ENCODE measurements at places on chromosomes 4 and X. TPM values are rescaled to one million over a fixed set of nuclear protein-coding genes. Genes with fewer than 3 reads are reported as not detected.

GRCh38 chrX:7115557-7115956 is 32.0 kb upstream of the STS start:
- no peak for DNase-seq

DNA sequence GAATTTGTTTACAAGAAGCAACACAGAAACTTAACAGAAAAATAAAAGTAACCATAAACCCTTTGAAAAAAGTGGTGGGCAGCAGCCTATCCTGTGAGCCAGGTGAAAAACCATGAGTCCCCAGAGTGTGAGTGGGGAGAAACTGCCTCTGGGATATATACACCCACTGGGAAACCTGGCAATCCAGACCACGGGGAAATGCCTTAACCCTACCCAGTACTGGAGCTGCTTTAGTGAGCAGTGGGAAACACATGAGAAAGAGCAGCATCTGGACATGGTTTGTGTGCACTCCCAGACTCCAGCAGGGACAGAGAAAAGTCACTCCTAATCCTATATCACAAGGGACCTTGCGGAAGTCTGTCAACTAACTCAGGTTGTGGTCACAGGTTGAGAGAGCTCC is 39.4 kb downstream of the UGT2A2 start:
- DNase-seq = no peak

GRCh38 chr4:168699224-168699878 is 202.5 kb downstream of the PALLD start:
- no peak for DNase-seq

DNA sequence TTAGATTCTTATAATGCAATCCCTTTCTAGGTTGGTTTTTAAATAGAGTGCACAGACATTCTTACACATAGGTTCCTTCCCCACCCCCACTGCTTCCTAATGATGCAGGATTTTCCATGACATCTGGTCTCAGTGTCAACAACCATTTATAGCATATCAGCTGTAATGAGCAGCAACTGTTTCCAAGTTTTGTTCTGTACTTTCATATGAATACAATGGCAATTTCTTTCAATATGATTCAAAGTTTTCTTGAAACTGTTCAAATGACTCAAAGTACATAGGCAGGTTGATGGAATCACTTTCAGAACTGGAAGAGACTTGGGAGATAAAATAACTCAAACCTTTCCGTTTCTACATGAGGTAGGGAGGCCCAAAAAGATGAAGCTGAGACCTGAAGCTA is 220.7 kb downstream of the CAMK2D start:
- peak; percentile 8 for DNase-seq

GRCh38 chrX:42976746-42977366 is 198.9 kb upstream of the PPP1R2C start:
- DNase-seq = no peak

DNA sequence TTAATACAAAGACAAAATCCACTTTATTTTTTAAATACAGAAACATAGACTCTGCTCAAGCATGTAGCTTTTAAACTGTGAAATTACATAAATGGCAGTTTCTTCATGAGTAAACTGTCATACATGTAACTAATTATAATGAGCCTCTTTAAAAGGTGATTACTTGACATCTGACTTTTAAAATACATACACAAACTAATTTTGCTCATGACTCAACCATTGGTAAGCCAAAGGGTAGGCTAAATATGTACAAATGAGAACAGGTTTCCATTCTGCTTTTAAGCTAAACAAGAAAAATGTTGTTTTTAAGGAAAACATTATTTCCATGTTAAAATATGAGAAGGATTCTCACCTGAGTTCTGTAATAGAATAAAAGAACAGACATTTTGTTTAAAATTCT is 27.9 kb downstream of the CAMK2D start:
- no peak for DNase-seq

DNA sequence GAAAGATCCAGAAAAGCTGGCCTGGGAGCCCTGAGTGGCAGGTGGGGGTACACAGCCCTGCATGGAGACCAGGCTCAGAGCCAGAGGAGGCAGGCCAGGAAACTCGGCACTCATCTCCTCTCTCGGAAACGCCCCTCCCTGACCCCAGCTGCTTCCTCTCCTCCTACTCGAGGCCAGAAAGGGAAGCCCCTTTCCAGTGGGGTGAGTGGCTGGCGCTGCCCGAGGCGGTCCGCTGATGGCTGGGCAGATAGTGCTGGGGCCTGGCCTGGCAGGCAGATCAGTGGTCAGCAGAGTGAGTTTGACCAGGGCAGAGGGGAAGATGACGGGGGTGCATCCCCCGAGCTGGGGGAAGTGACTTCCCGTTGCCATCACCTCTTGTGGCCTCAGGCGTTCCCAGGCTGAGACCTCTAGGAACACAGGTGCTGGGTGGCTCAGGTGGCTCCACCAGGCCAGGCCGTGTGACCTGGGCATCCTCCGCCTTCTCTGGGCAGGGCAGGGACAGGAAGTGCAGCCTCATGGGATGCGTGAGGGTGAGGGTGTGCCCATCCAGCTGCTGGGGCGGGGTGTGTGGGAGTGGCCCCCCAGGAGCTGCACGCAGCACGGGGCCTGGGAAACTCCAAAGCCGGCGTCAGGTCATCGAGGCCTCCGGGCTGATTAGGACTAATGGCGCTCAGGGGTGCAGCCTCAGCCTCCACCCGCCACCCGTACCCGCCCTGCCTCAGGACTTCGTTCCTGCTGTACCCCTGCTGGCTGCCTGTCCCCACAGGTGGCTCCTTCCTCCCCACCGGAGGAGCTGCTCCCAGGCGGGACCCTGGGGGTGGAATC is 5.7 kb downstream of the SH3BP2 start:
- peak; percentile 77 for DNase-seq

GRCh38 chr4:102007959-102008425 is 217.5 kb downstream of the BANK1 start:
- DNase-seq = no peak

GRCh38 chrX:28576117-28576516 is 11.1 kb upstream of the IL1RAPL1 start:
- DNase-seq = no peak

- DNase-seq = no peak
Measured at GRCh38 chrX:71053217-71053621, 14.9 kb downstream of the SNX12 start.

- DNase-seq = no peak
Measured at GRCh38 chr4:100823993-100824323, 306.1 kb upstream of the EMCN start.

- DNase-seq = no peak
Measured at GRCh38 chr4:75434105-75434504, 80.1 kb downstream of the RCHY1 start.

DNA sequence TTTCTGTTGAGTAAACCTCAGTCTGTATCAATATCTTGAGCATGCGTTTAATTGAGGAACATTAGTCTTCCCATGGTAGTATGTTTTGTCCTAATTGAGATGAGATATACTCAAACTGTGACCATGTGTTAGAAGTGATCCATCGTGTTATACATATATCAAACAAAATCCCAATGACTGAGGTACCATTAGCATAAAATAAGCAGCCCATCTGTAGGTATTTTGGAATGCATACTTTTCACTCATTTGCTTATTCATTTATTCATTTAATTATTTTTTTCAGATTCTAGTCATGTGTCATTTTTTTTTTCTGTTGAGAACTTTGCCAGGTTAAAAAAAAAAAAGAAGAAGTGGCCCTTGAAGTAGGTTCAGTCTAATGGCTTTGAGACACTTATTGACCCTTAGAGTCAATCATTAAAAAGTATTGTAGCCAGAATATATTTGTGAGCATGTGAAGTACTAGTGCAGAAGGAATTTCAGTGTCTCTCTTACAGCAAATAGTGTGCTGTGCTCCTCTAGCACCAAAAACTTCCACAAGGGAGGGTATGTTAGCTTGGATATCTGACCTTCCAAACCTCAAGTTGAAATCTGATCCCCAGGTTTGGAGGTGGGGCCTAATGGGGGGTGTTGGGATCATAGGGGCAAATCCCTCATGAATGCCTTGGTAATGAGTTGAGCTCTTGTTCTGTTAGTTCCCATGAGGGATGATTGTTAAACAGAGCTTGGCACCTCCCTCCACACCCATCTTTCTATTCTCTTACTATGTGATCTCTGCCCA is 130.8 kb upstream of the NPY2R start:
- peak; percentile 1 for DNase-seq

GRCh38 chrX:33273535-33273934 is 62.2 kb upstream of the DMD start:
- DNase-seq = no peak

- DNase-seq = no peak
Measured at GRCh38 chr4:175087145-175087544, 169.0 kb downstream of the ADAM29 start.

GRCh38 chr4:123305736-123306135 is 90.9 kb upstream of the SPRY1 start:
- DNase-seq = no peak

MAGIX gene
- 4.3 TPM for total RNA-seq

AP1AR gene
- total RNA-seq = 10.4 TPM

TFE3 gene
- 71.6 TPM for total RNA-seq

NUP62CL gene
- total RNA-seq = not detected

GPRASP1 gene
- 0.27 TPM for total RNA-seq

SRD5A3 gene
- 4.7 TPM for total RNA-seq

RIPPLY1 gene
- not detected for total RNA-seq

OCIAD2 gene
- 74.6 TPM for total RNA-seq
